ENCODE measurements at places on chromosomes 5 and 9.

- peak; percentile 21 for DNase-seq
Measured at GRCh38 chr5:154087260-154087659, 48.5 kb downstream of the MFAP3 start.

GRCh38 chr5:58871648-58872242 lies 288.9 kb downstream of the RAB3C start:
- peak; percentile 34 for DNase-seq

DNA sequence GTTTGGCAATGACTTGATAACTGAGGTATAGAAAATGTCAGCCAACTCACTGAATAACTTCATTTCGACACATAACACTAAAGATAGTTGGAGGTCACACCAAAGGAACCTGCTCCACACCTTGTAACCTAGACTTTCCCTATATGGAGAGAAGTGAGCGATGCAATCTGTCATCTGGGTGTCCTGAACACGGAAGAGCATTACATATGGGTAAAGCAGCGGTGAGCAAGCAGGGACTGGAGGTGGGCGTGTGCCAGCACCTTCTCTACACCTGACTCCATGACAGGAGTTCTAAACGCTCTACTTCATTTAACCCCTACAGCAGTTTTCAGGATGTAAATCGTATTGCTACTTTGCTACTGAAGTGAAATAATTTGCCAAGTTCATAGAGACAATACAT lies 152.8 kb downstream of the SLC12A2 start:
- DNase-seq, result no peak

- peak; percentile 76 for DNase-seq
Measured at GRCh38 chr5:80239680-80240367, 16.0 kb downstream of the SERINC5 start.

DNA sequence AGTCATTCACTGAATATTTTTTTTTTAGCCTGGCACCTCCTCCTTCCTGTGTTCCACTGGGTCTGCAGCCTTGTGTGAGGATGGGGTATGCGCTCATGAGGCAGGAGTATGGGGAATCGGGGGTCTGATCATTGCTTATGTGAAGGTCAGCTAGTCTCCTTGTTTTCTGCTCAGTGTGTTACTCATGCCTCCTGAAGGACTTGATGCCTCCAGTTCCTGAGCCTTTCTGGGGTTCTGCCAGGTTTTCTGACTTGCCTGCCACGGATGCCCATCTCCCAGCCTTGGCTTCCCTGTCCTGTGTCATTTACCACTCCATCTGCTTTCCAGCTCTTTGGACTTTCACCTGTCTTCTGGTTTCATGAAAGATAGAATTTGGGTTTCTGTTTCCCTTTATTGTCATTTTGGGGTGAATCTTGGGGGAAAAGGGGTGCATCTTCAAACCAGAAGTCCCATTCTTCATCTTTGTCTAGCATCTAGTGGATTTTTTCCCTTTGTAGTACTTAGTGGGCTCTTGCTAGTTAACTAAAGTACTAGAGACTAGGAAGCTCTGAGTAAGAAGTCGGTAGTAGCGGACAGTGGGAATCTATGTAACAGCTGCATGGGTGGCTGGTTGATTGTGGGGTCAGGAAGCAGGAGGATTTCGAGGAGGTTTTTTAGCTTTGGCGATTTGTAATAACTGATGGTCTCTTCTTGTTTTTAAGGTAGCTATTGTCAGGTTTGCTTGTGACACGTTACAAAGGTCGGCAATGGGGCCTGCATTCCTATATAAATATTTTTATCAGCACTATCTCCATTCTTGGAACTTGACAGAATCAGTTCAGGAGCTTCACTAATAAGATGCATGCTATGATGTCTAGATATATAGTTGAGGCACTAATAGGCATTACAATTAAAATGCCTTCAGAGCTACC lies 8.2 kb downstream of the OTULIN start:
- DNase-seq, result peak; percentile 33

GRCh38 chr5:151954255-151954654 lies 29.6 kb upstream of the GLRA1 start:
- DNase-seq, result no peak

GRCh38 chr5:150507474-150508276 lies at the start of gene NDST1:
Gene NDST1, plus strand, starts transcription at chr5:150508131. Its CDS starts 13,124 bp downstream, at chr5:150521255.
- no peak for DNase-seq

- peak; percentile 85 for DNase-seq
Measured at GRCh38 chr5:147481874-147482705, 27.8 kb downstream of the DPYSL3 start.

GRCh38 chr5:63262185-63262981 lies 683.8 kb downstream of the LRRC70 start:
- peak; percentile 85 for DNase-seq

DNA sequence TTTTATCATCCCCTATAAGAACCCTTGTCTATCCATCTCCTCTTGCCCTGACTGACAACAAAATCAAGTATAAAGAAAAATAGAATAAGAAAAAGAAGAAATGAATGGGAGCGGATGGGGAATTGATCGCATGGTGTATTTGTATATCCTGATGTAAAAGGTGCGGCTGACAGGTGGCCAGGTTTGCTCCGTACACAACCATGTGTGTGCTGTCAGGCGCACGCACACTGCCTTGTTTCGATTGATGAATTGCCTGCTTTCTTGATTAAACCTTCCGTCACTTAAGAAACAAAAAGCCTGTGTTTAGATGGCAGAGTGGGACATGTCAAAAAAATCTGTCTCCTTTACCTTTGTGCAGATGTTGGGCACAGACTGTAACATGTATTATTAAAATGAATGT lies 102.6 kb downstream of the MVB12B start:
- no peak for DNase-seq

DNA sequence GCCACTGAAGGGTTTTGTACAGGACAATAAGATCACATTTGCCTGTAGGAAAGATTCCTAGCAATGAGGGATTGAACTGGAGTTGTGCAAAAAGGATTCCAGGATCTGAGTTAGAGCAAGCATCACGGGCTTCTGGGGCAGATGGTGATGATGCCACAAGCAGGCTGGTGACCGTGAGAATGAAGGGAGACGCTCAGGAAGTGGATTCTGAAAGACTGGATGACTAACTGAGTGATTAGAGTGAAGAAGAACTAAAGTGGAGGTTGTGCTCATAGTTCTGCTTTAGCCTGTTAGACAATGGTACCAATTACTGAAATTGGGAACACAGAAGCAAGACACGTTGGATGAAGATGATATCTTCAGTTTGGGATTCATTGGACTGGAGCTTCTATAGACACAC lies 168.2 kb downstream of the CD180 start:
- DNase-seq, result no peak

- peak; percentile 49 for DNase-seq
Measured at GRCh38 chr5:176436656-176437055, 11.5 kb upstream of the FAF2 start.

DNA sequence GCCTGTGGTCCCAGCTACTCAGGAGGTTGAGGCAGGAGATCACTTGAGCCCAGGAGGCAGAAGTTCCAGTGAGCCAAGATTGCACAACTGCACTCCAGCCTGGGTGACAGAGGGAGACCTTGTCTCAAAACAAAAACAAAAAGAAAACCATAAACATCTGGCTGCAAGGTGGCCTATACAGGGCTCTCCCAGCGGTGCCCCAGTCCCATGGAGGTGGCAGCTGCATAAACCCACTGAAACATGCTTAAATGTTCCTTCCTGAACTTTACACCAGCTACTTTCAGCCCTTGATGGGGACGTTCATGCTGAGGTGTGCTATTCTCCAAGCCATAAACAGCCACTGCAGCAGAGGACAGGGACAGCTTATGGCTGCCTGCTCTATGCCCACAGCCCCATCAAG lies 35.6 kb downstream of the DROSHA start:
- no peak for DNase-seq

GRCh38 chr5:114152656-114153360 lies 209.1 kb upstream of the KCNN2 start:
- peak; percentile 72 for DNase-seq

GRCh38 chr9:37715260-37715659 lies 38.3 kb upstream of the TRMT10B start:
- no peak for DNase-seq

GRCh38 chr5:66597183-66597757 lies 1.1 kb downstream of the MAST4 start:
- DNase-seq, result no peak

DNA sequence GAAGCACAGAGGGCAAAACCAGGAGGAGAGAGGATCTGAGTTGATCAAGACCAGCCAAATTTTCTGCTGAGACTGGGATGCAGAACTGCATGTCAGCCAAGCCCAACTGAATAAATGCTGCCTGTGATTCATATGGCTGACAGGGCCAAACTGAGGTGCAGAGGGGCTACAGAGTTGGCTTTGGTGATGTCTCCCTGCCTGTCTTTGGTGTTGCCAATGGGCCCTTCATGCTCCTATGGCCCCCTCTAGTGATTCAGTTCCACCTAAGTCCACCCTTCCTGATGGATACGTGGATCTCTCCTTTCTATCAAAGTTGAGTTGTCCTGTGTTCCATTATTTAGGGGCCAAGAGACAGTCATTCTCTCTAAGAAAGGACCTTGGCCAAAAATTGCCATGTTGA lies 163.6 kb upstream of the TLE4 start:
- DNase-seq, result peak; percentile 15

DNA sequence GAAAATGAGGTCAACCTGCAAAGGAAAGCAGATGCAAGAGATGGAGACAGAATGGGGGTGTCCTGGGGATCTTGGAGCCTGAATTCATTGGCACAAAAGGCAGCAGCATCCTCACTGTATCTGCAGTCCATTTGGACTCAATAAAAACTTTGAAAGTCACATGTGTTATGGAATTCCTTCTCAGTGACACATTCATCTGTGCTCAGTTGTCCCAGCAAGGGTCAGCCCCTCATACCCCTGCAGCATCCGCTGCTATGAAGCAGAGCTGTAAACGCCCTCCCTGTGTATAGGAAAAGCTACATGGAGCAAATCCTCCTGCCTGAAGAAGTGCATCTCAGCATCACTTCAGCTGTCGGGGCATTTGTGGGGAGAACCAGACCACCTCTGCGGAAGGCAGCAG lies 14.5 kb upstream of the RARS1 start:
- no peak for DNase-seq

DNA sequence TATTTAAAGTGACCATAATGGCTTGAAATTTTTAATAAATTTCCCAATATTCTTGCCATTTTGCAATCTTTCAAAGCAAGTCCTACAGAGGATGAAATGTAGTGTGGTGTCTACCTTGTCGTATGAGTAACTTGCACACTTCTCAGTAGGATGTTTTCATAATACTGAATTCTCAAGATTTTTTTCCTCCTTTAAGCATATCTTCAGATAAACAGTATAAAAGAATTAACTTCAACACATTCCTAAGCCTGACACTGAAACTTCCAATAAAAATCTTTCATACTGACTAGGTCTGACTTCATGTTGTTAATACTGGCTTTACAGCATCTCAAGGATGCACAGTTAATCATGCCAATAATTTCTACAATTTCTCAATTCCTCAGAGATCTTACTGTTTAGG lies 62.0 kb downstream of the DROSHA start:
- DNase-seq, result peak; percentile 60

DNA sequence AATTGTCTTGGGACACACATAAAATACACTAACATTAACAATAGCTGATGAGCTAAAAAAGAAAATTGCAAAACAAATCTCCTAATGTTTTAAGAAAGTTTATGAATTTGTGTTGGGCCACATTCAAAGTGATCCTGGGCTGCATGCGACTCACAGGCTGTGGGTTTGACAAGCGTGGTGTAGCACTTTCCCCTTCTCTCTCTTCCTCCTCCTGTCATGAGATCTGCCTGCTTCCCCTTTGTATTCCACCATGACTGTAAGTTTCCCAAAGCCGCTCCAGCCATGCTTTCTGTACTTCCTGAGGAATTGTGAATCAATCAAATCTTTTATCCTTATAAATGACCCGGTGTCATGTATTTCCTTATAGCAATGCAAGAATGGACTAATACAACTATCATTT lies 178.0 kb downstream of the TLR4 start:
- no peak for DNase-seq

- no peak for DNase-seq
Measured at GRCh38 chr5:67291671-67292070, 95.1 kb upstream of the CD180 start.

DNA sequence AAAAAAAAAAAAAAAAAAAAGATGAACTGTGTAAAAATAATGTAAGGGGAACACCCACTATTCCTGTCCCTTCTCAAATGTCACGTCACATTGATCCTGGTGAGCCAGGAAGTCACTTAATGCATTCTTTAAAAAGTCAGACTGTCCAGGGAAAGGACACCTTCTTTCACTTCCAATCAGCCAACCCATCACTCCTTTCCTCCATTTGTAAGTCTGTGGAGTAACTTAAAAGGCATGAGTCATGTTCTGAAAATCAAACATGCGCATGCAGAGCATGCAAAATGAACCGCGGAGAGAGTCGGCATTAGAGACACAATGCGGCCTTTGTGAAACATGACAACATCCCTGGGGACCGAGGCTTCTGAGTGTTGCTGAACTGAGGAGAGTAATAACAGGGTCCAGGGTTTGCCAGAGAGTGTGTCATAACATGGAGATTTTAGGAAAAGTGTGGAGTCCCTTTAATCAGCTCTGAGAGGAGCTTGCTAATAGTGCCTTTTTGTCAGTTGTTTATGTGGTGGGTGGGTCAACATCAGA lies 77.6 kb upstream of the SEMA6A start:
- peak; percentile 0 for DNase-seq

GRCh38 chr9:137126786-137127185 lies 12.2 kb upstream of the GRIN1 start:
- no peak for DNase-seq

DNA sequence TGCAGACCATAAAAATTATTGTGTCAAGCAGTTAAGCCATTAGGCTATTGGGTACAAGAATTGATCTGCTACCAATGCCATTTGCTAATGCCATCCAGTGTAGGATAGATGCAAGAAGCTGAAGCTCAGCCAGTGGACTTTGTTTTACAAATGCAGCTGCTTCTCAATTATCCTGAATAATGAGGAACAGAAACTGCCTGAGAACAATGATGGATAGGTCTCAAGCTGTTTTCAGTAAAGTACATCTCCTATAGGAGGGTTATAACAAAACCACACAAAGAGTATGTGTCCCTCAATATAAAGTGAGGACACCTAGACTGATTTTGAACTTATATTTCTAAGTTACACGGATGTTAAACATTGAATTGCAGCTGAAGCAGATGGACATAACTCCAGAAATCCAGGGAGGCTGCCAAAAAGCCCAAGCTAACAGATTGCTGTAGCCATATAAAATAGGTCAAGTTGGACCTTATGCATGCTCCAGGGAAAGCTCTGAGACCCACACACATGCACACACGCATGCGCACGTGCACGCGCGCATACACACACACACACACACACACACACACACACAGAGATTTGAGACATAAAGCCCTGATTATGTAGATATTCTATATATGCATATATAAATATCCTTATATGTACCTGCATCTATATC lies 482.7 kb upstream of the CD180 start:
- no peak for DNase-seq

GRCh38 chr9:120910643-120911042 lies 16.0 kb downstream of the TRAF1 start:
- DNase-seq, result no peak

GRCh38 chr5:145920542-145921210 lies 15.7 kb upstream of the SH3RF2 start:
- no peak for DNase-seq
